SK-N-SH (cell line): ENCODE measurements at places on chromosomes 5 and 9. TPM values are rescaled to one million over a fixed set of nuclear protein-coding genes. Genes with fewer than 3 reads are reported as not detected.

The CDH9 gene
- not detected in 2 replicates for polyA plus RNA-seq

The GFRA3 gene
- 0.11 and 0.15 TPM in 2 replicates for polyA plus RNA-seq

The LECT2 gene
- polyA plus RNA-seq: 0.18 and 0.60 TPM in 2 replicates

The LNPEP gene
- 4.3 and 5.9 TPM in 2 replicates for polyA plus RNA-seq

DNA sequence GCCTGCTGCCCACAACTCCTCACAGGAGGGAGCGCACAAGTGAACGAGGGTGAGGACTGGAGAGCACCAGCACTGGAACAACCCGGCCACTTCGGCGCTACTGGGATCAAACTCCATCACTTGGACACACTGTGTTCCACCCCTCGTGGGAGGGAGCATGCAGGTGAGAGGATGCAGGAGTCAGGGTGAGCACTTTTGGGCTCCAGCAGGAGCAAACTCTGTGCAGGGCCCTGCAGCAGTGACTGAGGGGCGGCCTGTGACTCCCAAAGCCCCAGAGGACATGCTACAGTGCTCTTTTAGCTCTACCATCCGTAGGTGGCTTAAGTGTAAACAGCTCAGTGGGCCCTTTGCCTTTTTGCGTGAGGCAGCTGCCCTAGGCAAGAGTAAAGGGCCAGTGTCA lies 4.4 kb upstream of the MOCS2 start:
- DNase-seq: no peak
- H3K27ac ChIP-seq: no peak overlapping the region
- H3K36me3 ChIP-seq: no peaks in the 10 kb centered on the region
- H3K4me3 ChIP-seq: no peak overlapping the region
- H3K27me3 ChIP-seq: no peaks in the 10 kb centered on the region

DNA sequence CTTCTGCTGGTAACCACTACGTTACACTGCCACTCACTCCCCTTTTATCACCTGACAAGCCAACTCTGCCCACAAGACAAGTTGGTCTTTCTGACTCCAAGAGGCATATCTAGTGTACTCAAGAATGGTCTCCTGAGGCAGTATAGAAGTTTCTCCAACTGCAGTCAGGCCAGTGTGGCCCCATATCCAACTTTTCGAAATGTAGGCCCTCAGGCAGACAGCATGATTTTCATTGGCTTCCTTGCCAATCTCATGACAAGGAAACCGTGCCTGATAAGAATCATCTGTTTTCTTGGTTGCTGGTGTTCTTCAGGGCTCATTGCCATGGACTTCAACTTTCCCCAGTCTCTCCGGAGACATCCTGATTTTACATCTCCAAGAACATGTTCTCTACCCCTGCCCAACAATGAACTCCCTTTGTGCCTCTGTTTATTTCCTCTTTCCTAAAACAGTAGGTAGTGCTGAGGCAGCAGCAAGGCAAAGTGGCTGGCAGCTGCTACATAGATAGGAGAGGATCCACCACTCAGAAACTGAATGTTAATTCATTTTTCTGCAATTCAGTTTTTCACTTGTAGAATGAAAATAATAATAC lies 62.6 kb upstream of the SEMA6A start:
- no peaks in the 10 kb centered on the region for H3K4me1 ChIP-seq
- H3K4me3 ChIP-seq: no peak overlapping the region
- no peaks in the 10 kb centered on the region for H3K36me3 ChIP-seq
- H3K27ac ChIP-seq: no peak overlapping the region

GRCh38 chr5:163503106-163504078 lies 2.0 kb upstream of the MAT2B start:
- H3K4me1 ChIP-seq: peaks cover 11% of the 10 kb centered on the region
- H3K27ac ChIP-seq: peak overlapping the region; percentile 92
- no peaks in the 10 kb centered on the region for H3K27me3 ChIP-seq
- H3K4me3 ChIP-seq: peak overlapping the region; percentile 70
- H3K36me3 ChIP-seq: no peaks in the 10 kb centered on the region

GRCh38 chr9:10236161-10236560 lies 376.6 kb downstream of the PTPRD start:
- no peaks in the 10 kb centered on the region for H3K36me3 ChIP-seq
- H3K27ac ChIP-seq: no peak overlapping the region
- no peak for DNase-seq
- no peak overlapping the region for H3K4me3 ChIP-seq

DNA sequence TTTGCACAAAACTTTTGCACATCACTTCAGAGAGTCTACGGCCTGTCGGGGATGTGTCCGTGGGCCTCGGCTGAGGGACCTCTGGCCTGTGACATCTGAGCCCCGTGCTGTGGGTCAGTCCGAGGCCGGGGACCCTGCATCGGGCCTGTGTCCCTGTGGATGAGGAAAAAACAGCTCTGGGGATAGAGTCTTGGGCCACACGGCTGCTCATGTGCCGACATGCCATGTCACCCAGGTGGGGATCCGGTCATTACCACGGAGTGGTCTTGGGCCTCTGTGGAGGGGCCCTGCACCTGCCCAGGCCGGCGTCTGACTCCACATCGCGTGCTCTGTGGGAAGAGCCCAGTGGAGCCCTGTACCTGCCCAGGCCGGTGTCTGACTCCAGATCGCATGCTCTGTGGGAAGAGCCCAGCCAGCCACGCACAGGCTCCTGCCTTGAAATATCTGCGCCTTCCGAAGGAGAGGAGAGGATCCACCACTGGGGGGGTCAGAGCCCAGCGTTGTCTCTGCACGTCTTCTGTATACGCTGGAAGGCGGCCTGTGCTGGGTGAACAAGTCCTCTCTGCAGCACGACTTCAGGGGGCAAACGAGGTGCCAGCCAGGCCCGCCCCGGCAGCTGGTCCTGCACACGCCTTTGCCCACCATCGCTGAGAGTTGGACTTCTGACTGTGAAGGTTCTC lies 27.5 kb upstream of the IRX4 start:
- peaks cover 67% of the 10 kb centered on the region for H3K27me3 ChIP-seq
- DNase-seq: no peak
- H3K27ac ChIP-seq: no peak overlapping the region
- no peaks in the 10 kb centered on the region for H3K4me1 ChIP-seq

- DNase-seq: no peak
- no peak overlapping the region for H3K27ac ChIP-seq
- no peak overlapping the region for H3K4me3 ChIP-seq
- H3K36me3 ChIP-seq: no peaks in the 10 kb centered on the region
- peaks cover 35% of the 10 kb centered on the region for H3K4me1 ChIP-seq
- H3K27me3 ChIP-seq: no peaks in the 10 kb centered on the region
These were observed 40.8 kb upstream of the GLRX start for GRCh38 chr5:95863383-95863757.

DNA sequence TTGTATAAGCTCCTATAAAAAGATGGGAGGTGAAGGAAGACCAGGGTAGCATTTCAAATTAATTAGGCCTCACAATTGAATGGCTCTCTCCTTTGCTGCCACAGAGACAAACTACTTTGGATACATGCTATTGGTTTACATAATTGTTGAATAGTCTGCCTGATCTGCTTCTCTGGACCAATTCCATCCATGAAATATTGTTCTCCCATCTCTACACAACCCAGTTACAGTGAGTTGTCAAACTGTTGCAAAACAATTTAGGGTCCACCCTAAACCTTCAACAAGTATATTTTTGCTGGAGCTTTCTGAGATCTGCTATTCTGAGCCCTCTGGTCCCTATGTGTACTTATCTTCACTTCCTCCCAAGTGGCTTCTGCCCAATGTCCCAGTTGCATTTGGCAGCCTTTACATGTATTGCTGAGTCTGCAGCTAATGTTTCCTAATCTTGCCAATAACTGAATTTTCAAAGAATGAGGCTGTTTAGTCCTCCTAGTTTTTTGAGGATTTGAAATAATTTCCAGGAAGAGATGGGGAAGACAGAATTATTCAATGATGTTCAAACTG lies 38.9 kb downstream of the AGTPBP1 start:
- H3K27ac ChIP-seq: no peak overlapping the region
- no peak for DNase-seq
- no peaks in the 10 kb centered on the region for H3K4me1 ChIP-seq
- H3K27me3 ChIP-seq: no peaks in the 10 kb centered on the region
- H3K36me3 ChIP-seq: no peaks in the 10 kb centered on the region

DNA sequence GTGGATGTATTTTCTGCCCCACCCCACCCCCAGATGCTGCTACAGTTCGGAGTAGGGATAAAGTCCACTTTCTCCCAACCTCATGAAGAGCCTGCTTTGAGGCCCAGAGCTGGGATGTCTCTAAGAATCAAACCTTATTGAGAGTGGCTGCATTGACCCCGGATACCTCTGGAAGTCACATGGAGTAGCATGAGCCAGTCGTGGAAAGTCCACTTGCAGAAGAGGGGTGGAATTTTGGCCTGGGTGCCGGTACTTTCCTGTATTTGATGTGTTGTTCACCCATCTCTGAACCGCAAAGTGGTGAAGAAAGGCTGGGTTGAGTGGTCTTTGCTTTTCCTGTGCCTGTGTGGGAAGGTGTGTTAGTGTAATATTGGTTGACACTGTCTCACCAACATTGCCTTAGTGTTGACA lies 3.7 kb downstream of the OTULIN start:
- H3K4me3 ChIP-seq: no peak overlapping the region
- DNase-seq: no peak
- H3K4me1 ChIP-seq: peaks cover 27% of the 10 kb centered on the region
- H3K36me3 ChIP-seq: peaks cover 6% of the 10 kb centered on the region; the same call in 1 of the 2 replicates
- no peak overlapping the region for H3K27ac ChIP-seq

- H3K36me3 ChIP-seq: peaks cover 31% of the 10 kb centered on the region; the same call in 1 of the 2 replicates
- no peak for DNase-seq
- no peaks in the 10 kb centered on the region for H3K27me3 ChIP-seq
- H3K27ac ChIP-seq: no peak overlapping the region
These were observed 47.2 kb upstream of the RPL26L1 start for GRCh38 chr5:172911976-172912375.

- H3K27ac ChIP-seq: peak overlapping the region; percentile 97
- H3K27me3 ChIP-seq: no peaks in the 10 kb centered on the region
- H3K4me1 ChIP-seq: peaks cover 39% of the 10 kb centered on the region; the same call in 1 of the 2 replicates
- peaks cover 53% of the 10 kb centered on the region for H3K36me3 ChIP-seq
These were observed 24.6 kb downstream of the SPARC start for GRCh38 chr5:151661968-151662732.

DNA sequence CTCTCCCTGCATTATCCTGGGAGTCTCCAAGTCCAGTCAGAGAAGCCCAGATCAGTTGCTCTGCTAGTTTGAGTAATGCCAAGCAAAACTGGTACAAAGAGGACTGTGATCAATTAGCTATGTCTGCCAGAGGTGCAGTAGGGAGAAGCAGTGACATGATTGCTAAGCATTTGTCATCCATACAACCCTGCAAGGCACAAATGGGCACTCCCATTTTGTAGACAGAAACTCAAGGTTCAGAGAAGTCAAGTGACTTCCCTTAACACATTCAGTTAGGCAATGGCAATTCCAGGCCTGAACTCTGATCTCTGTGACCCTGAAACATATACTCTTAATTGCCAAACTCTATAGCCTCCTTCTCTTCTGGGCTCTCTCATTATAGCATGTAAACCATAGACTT lies 34.0 kb downstream of the NDST1 start:
- peak overlapping the region; percentile 87 for H3K27ac ChIP-seq
- H3K36me3 ChIP-seq: peaks cover 54% of the 10 kb centered on the region
- peaks cover 4% of the 10 kb centered on the region; the same call in 1 of the 2 replicates for H3K4me1 ChIP-seq

DNA sequence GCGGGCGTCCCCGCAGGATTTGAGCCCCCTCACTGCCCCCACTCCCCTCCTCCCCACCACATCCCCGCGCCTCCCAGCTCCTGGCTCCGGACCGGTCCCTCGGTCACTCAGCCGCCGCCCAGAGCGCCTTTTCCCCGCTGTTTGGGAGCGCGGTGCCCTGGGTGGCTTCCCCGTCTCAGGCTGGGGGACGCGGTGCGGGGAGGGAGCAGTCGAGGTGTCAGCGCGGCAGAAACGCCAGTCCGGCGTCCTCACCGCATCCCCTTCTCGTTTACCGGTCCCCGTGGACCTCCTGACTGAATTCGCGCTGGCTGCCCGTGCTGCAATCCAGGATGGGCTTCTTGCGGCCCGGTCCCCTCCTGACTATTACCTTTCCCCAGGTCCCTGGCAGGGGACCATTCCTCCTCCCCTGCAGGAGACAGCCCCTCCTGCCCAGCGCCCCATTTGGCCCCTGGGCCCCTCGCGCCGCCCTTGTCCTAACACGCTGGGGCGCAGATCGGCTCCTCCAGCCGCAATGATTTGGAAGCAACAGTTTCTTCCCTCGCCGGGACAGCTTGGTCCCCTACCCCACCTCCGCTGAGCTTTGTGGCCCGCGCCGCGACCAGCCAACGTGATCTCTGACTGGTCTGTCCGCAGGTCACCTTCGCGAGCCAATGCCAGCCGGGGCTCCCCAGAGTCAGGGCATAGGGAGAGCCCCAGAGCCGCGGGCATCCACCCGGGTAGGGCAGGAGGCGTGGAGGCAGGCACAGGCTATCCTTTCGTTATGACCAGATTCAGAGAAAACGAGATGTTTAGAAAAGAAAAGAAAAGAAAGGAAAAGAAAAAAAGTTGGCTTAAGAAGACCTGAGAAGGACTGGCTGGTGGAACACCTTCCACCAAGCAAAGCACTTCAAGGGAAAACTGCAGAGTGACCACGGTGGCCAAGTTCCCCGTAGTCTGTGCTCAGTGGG lies 1.2 kb downstream of the ANKRD33B start:
- H3K4me3 ChIP-seq: peak overlapping the region; percentile 65
- H3K27me3 ChIP-seq: no peaks in the 10 kb centered on the region
- 0 out of 2 replicates have a peak, but pooled peaks cover 3% of the 10 kb centered on the region for H3K4me1 ChIP-seq
- DNase-seq: peak; percentile 59

DNA sequence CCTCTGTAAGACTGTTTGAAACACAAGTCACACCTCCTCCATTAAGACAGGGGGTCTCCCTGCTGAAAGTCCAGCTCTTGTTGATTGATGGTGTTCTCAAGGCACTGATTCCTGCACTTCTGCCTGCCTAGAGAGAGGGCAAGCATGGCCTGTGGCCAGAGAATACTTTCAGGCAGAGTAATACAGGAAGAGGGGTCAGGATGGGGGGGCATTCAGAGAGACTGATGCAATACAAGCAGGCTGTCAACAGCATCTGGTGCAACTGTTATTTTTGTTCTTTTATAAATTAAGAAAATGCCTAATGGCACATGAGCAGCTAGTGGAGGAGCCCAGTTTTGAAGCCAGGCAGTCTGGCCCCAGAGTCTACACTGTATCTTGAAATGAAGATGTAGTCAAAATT lies 302.2 kb downstream of the DIRAS2 start:
- H3K4me3 ChIP-seq: no peak overlapping the region
- peaks cover 4% of the 10 kb centered on the region; the same call in 1 of the 2 replicates for H3K4me1 ChIP-seq
- H3K36me3 ChIP-seq: no peaks in the 10 kb centered on the region
- no peaks in the 10 kb centered on the region for H3K27me3 ChIP-seq

- no peaks in the 10 kb centered on the region for H3K27me3 ChIP-seq
- no peak overlapping the region for H3K27ac ChIP-seq
- H3K4me3 ChIP-seq: no peak overlapping the region
- no peaks in the 10 kb centered on the region for H3K36me3 ChIP-seq
These were observed 51.7 kb upstream of the KCNMB1 start for GRCh38 chr5:170440771-170441392.

- H3K27me3 ChIP-seq: no peaks in the 10 kb centered on the region
- H3K4me3 ChIP-seq: no peak overlapping the region
- no peaks in the 10 kb centered on the region; the same call in 1 of the 2 replicates for H3K36me3 ChIP-seq
- no peak overlapping the region for H3K27ac ChIP-seq
- DNase-seq: no peak
These were observed 1.2 kb upstream of the AGPAT2 start for GRCh38 chr9:136688274-136689107.

GRCh38 chr9:7115606-7116005 lies 357.8 kb downstream of the KDM4C start:
- H3K4me1 ChIP-seq: no peaks in the 10 kb centered on the region
- no peak overlapping the region for H3K4me3 ChIP-seq
- H3K27ac ChIP-seq: no peak overlapping the region
- no peak for DNase-seq
- no peaks in the 10 kb centered on the region for H3K27me3 ChIP-seq

- no peaks in the 10 kb centered on the region for H3K36me3 ChIP-seq
- H3K4me1 ChIP-seq: peaks cover 10% of the 10 kb centered on the region; the same call in 1 of the 2 replicates
- peak overlapping the region; percentile 65; the same call in 1 of the 2 replicates for H3K27ac ChIP-seq
- H3K27me3 ChIP-seq: peaks cover 11% of the 10 kb centered on the region; the same call in 1 of the 2 replicates
These were observed 462 bp upstream of the MCC start for GRCh38 chr5:113488645-113489184.

- DNase-seq: no peak
- no peaks in the 10 kb centered on the region for H3K4me1 ChIP-seq
- H3K27me3 ChIP-seq: no peaks in the 10 kb centered on the region
- no peak overlapping the region for H3K27ac ChIP-seq
- H3K36me3 ChIP-seq: no peaks in the 10 kb centered on the region
These were observed 68.6 kb upstream of the CKMT2 start for GRCh38 chr5:81164476-81164875.
